ENCODE measurements at places on chromosomes 6 and 20.

DNA sequence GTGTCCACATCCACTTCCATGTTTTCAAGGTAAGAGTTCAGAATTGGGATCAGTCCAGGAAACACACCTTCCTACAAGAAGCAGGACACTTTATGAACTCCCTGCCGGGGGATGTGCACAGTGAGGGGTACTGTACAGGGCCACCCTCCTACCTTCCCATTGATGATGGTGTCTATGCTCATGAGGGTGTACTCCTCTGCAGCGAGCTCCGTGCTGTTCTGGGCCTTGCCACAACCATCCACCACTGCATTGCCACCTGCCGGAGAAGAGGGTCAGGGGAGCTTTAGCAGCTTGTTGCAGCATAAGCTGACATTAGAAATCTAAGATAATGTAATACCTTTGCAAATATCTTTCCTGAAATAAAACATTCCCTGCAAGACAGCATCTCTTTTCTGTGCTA, 44.8 kb downstream of the GCLC start:
- DNase-seq, result no peak

DNA sequence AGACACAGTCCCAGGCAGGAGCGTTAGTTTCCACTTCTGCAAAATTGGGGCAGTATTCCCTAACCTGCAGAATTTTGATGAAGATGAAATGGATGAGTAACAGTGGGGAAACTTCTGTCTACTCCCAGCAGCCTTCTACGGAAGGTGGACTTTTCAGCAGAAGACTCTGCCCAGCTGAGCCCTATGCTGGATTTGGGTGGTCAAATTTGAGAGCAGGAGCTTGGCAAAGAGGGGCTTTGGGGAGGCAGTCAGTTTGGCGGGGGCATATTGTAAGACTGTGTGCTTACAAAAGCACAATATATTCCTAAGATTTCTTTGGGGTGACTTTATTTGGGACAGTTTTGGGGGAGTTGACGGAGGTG, 5.4 kb upstream of the SDCBP2 start:
- DNase-seq, result peak; percentile 55

DNA sequence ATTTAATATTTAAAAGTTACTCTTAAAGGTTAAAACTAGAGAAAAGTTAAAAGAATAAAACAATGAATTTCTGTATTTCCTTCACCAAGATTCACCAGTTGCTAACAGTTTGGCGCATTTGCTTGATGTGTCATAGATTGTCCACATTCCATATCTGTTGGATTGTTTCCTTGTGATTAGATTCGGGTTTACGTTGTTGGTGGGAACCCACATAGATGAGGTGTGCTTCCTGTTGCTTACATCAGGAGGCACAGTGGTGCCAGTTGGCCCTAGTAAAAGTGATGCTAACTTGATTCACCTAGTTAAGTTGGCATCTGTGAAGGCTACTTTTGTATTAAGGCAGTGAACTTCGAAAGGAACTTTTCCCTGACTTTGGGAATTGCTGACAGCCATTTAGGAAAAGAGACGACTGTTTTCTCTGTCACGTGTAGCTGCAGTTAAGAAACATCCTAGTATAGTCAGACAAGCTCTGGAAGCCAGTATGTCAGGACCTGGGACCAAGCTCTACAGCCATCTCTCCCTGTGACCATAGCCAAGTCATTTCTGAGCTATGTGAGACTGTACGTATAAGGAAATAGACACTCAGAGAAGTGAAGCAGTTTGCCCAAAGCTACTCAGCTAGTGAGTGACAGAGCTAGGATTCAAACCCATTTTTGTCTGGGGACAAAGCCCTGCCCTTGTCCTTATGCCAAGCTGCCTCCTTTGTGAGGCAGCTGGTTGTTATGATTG, 49.0 kb downstream of the PPARD start:
- no peak for DNase-seq

DNA sequence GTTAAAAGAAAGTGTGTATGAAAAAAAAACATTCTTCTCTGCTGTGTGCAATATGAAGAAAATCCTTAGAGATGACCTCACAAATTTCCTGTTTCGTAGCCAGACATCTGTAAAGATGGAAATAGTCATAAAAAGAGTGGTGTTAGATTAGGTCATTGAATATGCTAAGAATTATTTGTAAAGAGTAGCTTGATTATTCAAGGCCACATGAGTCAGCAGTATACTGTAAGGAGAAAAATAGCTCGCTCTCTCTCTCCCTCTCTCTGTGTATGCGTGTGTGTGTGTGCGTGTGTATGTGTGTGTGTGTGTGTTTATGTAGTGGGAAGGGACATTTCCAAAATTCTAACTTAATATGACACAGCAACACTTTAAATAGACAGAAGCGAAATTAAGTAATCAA, 78.8 kb downstream of the PTCHD4 start:
- DNase-seq, result no peak

GRCh38 chr6:3456898-3457709, at the start of gene SLC22A23:
SLC22A23 (minus strand) TSS chr6:3457050; CDS start chr6:3456559, 491 bp downstream.
- peak; percentile 91 for DNase-seq

DNA sequence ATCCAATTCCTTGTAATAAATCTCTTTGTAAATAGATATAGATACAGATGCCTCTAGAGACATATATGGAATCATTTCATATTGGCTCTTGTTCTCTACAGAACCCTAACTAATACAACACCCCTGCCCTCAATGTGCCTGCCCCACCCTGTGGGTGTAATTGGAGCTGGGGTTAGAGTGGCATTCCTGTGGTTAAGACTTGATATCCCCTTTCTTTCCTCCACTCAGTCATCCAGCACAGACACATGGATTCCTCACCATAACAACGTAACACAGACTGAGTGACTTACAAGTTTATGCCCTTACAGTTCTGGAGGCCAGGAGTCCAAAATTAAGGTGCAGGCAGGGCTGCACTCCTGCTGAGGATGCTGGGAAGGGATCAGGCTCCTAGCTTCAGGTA, 42.8 kb downstream of the C6orf118 start:
- no peak for DNase-seq

DNA sequence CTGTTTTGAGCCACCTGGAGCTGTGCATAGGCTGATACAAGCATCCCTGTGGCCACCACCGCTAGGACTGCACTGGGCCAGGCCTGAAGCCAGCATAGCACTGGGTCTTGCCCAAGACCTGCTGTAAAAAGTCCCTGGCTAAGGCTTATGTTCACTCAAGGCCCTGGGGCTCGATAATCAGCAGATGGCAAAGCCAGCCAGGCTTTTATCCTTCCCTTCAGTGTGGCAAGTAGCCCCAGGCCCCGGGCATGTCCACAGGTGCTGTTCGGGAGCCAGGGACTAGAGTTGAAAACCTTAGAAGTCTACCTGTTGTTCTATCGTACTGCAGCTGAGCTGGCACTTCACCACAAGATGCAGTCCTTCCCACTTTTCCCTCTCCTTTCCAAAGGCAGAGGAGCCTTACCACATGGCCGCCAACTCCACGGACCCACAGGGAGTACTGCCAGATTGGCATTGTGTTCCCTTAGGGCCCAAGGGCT, 226.4 kb upstream of the ZNF217 start:
- DNase-seq, result no peak

DNA sequence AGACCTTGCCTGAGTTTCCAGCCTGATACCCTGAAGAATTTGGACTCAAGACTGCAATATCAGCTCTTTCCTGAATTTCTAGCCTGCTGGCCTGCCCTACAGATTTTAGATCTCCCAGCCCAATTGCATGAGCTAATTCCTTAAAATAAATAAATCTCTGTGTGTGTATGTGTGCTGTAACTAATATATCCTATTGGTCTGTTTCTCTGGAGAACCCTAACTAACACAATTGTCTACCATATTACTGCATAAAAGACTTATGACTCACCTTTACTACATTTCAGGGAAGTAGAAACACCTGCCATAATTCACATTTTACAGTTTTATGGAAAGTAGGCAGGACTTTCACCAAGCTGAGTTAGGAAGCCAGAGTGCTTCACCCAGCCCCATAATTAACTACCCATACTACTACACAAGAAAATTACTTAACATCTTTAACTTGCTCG, 90.7 kb upstream of the BEND6 start:
- DNase-seq, result no peak

DNA sequence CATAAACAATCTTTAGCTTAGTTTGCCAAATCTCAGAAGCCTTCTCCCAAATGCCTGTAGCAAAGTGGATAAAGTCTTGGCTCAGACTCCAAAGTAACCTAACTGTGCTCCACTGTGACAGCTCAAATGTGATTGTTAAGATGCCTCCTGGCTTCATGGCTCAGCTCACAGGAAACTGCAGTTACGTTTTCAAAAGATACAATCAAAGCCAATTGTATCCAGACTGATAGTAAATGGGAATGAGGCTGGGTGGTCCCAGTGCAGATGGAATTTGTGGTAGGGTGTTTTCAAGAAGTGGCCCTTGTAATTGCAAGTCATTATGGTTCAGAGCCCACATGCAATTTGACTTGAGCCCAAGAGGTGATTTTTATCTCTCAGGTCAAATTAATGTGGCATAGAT, 151.2 kb upstream of the TAB2 start:
- DNase-seq, result no peak
